ENCODE measurements at places on chromosomes 4 and X.

DNA sequence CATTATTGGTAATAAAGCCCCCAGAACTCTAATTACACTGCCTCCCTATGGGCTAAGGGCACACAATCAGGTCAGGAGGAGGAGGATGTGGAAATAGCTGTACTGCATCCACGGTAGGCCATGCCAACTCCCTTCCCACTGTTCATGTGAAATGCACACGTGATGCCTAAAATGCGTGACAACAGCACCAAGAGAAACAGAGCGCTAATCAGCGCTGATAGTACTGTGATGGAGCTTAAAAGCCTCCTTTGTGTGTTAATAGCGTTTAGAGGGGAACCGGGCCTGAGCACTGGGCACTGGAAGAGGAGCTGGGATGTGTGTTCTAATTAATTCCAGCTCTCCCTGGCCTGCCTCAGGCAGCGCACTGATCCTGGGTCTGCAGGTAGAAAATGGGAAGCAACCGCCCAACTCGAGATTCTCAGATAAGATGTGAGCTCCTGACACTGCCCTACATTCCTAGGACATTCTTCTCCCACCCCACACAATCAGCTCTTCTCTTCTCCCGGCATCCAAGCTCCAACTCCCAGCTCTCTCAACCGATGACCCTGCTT lies 12.9 kb downstream of the DCTD start:
- DNase-seq: no peak

DNA sequence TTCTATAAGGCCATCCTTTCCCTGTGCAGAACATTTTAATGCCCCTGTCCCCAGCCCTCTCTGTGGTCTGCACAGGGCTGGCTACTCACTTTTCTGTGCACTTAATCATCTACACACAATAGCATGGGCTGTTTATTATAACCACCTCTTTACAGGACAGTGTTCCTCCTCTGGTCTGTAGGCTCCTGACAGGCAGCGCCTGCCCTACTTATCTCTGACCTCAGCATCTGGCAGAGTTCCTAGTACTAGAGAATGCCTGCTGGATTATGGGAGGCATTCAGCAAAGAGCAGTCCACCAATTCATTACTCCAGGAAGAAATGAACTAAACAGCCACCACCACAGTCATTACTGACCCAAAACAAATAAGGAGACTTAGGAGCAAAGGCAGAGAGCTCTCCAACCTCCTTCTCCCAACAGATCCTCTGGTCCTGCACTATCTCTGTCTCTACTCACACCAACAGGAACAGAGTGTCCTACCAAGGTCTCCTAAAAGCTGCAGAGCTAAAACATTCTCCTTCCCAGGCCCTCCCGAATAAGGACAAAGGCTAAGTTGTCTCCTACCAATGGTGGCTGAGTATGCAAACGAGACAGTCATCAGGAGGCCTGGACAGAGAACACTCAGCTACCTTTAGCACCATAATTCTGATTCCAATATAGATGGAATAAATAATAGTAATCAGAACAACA lies 279.2 kb downstream of the QDPR start:
- DNase-seq: peak; percentile 57

GRCh38 chr4:74539044-74539790 lies 94.3 kb downstream of the AREG start:
- peak; percentile 59 for DNase-seq

DNA sequence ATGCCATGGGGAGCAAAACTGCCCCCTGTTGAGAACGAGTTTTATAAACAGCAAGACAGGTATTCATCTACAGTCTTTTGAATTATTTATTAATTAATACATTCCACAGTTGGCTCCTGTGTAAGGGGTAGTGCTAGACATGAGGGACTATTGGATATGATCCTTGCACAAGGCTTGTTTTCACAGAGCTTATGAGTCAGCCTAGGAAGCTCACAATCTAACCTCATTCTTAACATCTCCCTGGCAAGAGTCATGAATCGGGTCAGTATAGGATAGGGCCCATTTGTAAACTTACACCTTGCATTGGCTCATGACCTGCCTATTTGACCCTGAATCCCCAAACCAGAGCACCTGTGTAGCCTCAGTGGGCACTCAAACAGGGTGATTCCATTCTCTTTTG lies 209.1 kb upstream of the HCCS start:
- no peak for DNase-seq

GRCh38 chr4:7756561-7757355 lies 182.9 kb downstream of the AFAP1 start:
- no peak for DNase-seq
